ENCODE measurements at places on chromosomes 2 and 18.

DNA sequence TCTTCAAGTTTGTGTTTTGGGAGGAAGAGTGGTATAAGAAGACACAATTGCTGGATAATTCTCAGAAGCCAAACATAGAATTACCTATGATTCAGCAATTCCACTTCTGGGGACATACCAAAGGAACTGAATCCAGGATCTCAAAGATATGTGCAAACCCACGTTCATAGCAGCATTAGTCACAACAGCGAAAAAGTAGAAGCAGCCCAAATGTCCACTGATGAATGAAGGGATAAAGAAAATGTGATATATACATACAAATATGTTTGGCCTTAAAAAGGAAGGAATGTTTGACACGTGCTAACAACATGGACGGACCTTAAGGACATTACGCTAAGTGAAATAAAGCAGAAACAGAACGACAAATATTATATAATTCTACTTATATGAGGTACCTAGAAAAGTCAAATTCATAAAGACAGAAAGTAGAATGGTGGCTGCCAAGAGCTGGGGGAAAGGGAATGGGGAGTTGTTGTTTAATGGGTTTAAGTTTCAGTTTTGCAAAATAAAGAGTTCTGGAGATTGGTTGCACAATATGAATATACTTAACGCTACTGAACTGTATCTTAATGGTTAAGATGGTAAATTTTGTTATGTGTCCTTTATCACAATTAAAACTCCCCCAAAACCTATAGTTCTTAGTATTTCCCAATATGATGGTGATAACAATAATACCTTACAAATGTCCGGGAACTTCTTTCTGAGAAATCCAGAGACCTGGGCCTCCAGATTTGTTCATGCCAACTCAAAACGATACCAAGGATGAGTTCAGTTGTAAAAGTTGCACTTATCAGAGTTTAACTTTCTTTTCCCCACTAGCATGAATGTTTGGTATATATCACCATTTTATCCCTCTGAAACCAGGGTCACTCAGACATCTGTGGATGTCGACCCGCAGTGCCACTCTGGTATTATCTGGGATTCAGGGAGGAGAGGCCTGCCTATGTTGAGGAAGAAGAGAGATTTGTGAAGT, 33.7 kb upstream of the WIPF1 start:
- no peak for DNase-seq

- DNase-seq = no peak
These were observed 134.5 kb upstream of the CTAGE1 start for GRCh38 chr18:22552254-22552653.

DNA sequence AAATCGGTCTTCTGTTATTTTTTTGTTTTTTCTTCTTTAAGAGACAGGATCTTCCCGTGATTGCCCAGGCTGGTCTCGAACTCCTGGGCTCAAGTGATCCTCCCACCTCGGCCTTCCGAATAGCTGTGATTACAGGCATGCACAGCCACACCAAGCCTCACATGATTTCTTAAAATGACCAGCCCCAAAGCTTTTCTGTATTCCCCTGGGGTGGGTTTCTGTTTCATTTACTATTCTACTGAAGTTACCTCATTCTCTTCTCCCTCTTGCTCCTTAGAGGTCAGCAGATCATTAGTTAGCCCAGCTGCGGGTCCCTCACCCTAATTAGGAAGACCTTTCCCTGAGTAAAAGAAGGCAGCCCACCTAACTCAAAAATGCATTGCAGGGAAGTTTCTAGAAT, 27.6 kb downstream of the SLC1A4 start:
- no peak for DNase-seq

DNA sequence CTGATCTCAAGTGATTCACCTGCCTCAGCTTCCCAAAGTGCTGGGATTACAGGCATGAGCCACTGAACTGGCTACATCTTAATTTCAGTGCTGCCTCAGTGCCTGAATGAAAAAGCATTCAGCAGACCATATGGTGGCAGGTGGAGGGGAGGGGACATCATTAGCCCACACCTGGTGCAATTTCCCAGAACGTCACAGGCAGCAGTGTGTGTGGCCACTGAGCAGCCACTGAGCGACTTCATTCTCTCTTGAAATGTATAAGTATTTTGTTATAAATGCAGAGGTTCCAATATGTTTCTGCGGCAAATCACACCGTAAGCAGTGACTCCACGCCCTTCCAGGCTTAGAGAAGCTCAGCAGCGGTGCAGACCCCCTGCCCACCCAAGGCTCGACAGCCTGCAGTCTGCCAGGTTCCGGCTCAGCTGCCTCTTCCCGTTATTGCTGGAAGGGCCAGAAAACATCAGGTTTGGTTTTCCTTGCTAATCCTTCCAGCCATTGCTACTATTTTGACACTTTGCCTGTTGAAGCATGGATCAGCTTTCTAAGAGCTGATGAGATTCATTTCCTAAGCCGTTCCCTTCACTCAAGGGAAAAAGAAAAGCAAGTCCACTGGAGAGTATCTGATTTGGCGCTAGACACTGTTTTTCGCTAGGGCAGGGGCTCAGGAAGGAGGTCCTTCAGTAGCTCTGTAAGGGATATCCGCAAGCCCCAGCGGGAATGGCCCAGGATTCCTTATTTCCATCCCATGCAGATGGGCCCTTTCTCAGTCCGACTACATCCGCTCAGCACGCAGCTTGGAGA, 250.7 kb downstream of the VAPA start:
- DNase-seq = no peak

- no peak for DNase-seq
These were observed 201.3 kb downstream of the TGIF1 start for GRCh38 chr18:3651266-3651665.

DNA sequence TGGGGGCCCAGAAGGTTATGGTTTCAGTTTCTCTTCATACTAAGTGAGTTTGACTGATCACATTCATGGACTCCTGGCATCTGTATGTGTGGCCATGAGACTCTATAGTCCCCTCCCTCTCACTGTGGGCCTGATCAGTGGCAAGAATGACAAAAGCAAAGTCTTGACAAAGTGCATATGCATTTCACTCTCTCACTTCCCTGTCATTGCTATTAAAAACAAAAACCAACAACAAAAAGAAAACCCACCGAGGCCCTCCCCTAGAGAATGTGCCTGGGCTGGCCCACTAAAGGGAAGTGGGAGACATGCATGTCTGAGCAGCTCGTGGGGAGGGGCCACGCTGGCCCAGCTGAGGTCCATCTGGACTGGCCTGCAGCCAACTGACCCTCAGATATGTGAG, 600.1 kb upstream of the RAB6C start:
- DNase-seq = no peak

DNA sequence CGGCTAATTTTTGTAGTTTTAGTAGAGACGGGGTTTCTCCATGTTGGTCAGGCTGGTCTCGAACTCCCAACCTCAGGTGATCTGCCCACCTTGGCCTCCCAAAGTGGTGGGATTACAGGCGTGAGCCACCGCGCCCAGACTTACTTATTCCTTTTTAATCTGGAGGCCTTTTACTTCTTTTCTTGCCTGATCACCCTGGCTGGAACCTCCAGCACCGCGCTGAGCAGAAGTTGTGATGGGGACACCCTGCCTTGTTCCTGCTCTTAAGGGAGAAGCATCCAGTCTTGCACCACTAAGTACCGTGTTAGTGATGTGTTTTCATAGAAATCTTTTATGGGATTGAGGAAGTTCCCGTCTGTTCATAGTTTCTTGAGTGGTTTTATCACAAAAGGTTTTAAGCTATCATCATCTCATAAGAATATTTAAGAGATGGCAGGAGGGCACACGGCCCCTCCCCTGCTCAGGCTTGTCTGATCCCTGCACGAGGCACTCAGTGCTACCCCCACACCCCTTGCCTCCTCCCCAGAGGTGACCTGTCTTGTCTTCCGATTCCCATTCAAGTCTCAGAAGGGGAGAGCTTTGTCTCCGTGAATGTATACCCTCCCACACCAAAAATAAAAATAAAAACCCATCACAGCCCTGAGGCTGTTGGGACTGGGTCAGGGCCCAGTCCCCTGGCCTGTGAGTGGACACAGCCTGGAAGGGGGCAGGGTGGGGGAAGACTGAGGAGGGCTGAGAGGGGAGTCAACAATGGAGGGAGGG, 65.3 kb upstream of the SMAD7 start:
- DNase-seq = no peak

DNA sequence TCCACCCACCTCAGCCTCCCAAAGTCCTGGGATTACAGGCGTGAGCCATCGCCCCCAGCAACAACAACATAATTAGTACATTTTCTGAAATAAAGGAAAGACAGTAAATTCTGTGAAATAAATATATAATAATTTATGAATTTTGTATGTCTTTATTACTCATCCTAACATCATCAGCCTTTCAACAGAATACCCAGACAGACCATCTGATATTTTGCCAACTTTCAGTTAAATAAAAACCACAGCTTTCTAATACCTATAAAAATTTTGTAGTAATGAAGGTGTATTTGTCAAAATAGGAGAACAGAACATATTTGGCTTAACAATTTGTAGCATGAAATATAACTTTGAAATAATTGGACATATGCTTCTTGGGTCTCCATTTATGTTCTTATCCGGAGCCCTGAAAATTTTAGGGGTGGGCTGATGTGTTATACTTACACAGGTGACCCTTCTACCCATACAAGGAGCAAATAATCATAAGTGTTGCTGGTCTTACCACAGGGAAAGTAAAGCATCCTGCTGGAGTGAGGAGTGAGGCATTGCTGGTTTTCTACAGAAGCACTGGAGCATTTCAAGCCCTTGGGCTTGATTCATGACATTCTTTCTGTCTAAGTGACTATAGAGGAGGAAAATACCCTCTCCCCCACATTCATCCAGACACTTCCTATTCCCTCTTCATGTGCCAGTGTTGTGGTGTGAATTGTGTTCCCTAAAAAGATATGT, 99.3 kb downstream of the SPOPL start:
- DNase-seq = no peak

DNA sequence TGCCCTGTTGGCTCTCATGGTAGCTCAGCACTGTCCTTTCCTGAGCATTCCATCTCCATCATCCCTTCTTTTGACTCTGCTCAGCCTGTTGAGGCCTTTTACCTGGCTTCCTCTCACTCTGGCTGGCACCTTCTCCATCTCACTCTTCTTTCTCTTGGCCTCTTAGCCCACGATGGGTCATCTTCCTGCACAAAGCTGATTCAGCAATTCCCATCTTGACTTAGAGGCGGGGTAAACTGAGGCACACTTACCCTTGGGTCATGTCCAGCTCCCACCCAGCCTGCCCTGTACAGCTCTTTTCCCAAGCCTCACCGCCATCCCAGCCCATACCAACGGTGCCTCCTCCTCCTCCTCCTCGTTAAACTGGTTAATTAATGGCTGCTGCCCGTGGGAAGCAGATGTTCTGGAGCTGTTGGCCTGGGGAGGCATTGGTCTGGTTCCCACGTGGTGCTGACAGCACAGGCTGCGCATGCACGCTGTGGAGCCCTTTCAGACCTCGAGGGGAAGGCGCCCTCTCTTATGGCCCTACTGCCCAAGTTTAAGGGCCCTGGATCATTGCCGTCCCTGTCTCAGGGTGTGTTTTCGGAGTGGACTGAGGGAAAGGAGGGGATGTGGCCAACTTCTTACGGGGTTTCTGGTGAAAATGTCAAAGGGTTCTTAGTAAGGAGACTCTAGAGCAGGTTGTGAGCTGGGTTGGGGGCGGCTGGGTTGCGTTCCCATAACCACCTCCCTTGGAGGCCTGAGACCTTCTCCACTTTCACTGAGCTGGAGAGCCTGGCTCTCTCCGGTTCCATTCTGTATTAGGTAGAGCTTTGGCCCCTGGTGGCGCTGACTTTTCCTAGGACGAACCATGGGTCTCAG, 10.9 kb downstream of the WNT10A start:
- no peak for DNase-seq

- no peak for DNase-seq
These were observed 378.8 kb downstream of the SLC4A3 start for GRCh38 chr2:220006152-220006621.

DNA sequence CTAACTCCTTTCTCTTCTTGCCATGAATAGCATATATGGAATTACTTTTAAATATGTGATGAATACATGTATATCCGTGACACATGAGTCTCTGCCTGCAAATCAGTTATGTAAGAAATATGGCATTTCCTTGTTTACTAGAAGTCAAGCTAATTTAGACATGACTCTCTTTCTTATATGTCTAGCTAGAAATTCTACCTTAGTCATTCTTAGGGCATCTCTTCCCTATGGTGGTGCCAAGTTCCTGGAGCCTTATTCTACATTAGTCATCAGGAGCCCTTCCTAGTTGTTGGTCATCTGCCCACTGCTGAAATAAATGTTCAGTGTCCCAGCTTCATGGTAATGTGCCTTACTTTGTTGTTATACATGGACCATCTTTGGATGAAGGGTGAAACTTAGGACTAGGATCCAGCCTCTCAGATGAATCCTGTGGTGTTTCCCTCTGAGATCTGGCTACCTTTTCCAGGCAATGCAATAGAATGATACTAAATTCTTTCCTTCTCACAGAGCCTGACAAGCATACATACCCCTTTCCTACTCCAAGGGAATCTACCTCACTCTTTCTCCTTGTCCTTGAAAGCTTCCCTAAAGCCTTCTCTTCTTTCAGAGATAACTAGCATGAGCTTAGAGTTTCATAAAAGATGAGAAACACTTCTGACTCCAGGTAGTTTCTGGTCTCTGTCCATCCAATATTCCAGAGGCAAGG, 415.3 kb upstream of the VWC2L start:
- no peak for DNase-seq

- DNase-seq = no peak
These were observed 170.3 kb upstream of the NXPH2 start for GRCh38 chr2:138950486-138950885.

GRCh38 chr2:175218551-175218950, 37.0 kb upstream of the ATP5MC3 start:
- DNase-seq = no peak

- no peak for DNase-seq
These were observed 111.6 kb downstream of the AGAP1 start for GRCh38 chr2:235605312-235606003.

DNA sequence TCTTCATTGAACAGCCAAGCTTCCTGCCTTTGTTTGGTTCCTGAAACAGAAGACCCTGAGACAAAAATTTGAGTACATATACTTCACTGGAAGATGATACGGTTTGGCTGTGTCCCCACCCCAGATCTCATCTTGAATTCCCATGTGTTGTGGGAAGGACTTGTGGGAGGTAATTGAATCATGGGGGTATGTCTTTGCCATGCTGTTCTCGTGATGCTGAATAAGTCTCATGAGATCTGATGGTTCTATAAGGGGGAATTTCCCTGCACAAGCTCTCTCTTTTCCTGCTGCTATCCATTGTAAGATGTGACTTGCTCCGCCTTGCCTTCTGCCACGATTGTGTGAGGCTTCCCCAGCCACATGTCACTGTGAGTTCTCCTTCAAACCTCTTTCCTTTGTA, 76.5 kb downstream of the BABAM2 start:
- DNase-seq = no peak

- DNase-seq = no peak
These were observed 81.4 kb upstream of the BZW1 start for GRCh38 chr2:200730302-200730701.

GRCh38 chr2:37361216-37361815, 16.9 kb downstream of the QPCT start:
- DNase-seq = no peak

GRCh38 chr2:9697909-9698308, 67.1 kb upstream of the YWHAQ start:
- DNase-seq = no peak

- DNase-seq = peak; percentile 26
These were observed 44.8 kb downstream of the CHMP3 start for GRCh38 chr2:86518481-86518880.

GRCh38 chr18:5868218-5868854, 27.0 kb downstream of the TMEM200C start:
- peak; percentile 40 for DNase-seq
